Sigmoid colon (tissue), 7 donors: ENCODE measurements at places on chromosomes 4 and X.
A peak's percentile ranks its signal among the peaks of the same experiment; 100 is the strongest.

GRCh38 chrX:42131856-42132255 lies 208.5 kb upstream of the CASK start:
- H3K4me1 ChIP-seq: no peaks in the 10 kb centered on the region
- no peak overlapping the region for H3K27ac ChIP-seq
- H3K36me3 ChIP-seq: no peaks in the 10 kb centered on the region
- DNase-seq: no peak

GRCh38 chr4:174213731-174214100 lies 69.8 kb downstream of the FBXO8 start:
- peak overlapping the region; percentile 29 for H3K4me3 ChIP-seq
- H3K27me3 ChIP-seq: peaks cover 7% of the 10 kb centered on the region
- no peaks in the 10 kb centered on the region for H3K4me1 ChIP-seq
- H3K27ac ChIP-seq: peak overlapping the region; percentile 77
- no peaks in the 10 kb centered on the region for H3K36me3 ChIP-seq

DNA sequence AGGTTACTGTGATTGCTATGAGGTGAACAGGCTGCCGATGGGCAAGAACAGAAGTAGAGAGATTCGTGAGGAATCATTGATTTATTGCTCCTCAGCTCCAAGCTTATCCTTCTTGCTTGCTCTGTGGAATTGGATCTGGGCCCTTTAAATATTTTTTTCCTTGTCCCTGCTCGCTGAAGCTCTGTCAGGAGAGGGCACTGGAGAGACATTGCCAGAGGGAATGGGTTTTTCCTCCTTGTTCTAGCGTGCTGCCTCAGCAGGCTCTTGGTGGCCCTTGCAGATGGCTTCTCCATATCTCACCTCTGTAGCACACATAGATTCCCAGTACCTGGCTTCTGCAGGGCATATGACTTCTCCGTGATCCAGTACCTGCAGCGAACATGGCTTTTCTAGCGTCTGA lies 67.4 kb downstream of the CNGA2 start:
- H3K27ac ChIP-seq: no peak overlapping the region
- no peak for DNase-seq
- no peaks in the 10 kb centered on the region for H3K36me3 ChIP-seq
- no peaks in the 10 kb centered on the region for H3K4me1 ChIP-seq
- no peaks in the 10 kb centered on the region for H3K27me3 ChIP-seq

GRCh38 chr4:5158825-5159224 lies 107.5 kb downstream of the STK32B start:
- H3K27ac ChIP-seq: no peak overlapping the region
- H3K36me3 ChIP-seq: no peaks in the 10 kb centered on the region

GRCh38 chr4:1418494-1419285 lies 12.4 kb upstream of the NKX1-1 start:
- no peak overlapping the region for H3K4me3 ChIP-seq
- H3K27me3 ChIP-seq: peaks cover 12% of the 10 kb centered on the region
- no peak overlapping the region for H3K27ac ChIP-seq
- peak; percentile 27 for DNase-seq

DNA sequence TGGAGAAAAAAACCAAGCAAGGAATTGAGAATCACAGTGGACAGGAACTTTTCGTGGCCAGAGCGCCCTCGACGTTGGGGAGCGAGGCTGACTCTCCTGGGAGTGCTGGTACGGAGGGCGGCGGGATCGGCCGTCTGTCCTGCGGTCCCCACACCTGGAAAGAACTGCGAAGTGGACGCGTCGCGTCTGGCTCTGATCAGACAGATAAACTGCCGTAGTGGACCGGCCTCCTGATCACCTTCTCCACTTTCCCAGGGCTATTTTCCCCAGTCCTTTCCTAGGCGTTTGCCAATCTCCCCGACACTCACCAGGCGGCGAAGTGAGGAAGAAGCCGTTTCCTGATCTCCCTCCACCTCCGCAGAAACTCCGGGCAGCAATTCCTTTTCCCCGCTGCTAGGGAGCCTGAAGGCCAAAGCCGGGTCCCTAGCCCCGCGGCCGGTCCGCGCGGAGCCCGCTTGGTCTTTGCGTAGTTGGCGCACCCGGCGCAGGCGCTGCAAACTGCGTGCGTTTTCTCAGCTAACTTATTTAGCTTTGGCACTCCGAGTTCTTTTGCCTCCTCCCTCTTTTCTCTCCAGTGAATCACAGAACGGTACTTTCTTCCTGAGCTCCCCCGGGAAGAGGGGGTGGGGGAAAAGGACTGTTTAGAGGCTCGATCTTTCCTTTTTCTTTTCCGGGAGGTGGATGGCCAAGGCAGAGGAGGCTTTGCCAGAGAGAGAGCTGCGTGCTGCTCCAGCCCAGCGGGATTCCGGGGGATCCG lies at the start of gene ARSJ:
Gene ARSJ (minus strand): TSS at position 500 of the 757 bp plus-strand sequence. CDS start 813 bp downstream, outside the sequence.
- peak within 1 kb of the TSS; percentile 67 for H3K4me3 ChIP-seq
- peak within 1 kb of the TSS; percentile 91 for H3K27ac ChIP-seq
- peaks cover 41% of the 10 kb centered on the region for H3K4me1 ChIP-seq

- H3K36me3 ChIP-seq: no peaks in the 10 kb centered on the region
- DNase-seq: no peak
- H3K27me3 ChIP-seq: no peaks in the 10 kb centered on the region
- H3K4me3 ChIP-seq: no peak overlapping the region
- no peak overlapping the region for H3K27ac ChIP-seq
- no peaks in the 10 kb centered on the region for H3K4me1 ChIP-seq
Observed at GRCh38 chr4:160709026-160709425, 1454.8 kb downstream of the FSTL5 start.
